ENCODE measurements at places on chromosomes 5 and 9. TPM values are rescaled to one million over a fixed set of nuclear protein-coding genes. Genes with fewer than 3 reads are reported as not detected.

Gene IGFBPL1
- 2.3 TPM for polyA plus RNA-seq

DNA sequence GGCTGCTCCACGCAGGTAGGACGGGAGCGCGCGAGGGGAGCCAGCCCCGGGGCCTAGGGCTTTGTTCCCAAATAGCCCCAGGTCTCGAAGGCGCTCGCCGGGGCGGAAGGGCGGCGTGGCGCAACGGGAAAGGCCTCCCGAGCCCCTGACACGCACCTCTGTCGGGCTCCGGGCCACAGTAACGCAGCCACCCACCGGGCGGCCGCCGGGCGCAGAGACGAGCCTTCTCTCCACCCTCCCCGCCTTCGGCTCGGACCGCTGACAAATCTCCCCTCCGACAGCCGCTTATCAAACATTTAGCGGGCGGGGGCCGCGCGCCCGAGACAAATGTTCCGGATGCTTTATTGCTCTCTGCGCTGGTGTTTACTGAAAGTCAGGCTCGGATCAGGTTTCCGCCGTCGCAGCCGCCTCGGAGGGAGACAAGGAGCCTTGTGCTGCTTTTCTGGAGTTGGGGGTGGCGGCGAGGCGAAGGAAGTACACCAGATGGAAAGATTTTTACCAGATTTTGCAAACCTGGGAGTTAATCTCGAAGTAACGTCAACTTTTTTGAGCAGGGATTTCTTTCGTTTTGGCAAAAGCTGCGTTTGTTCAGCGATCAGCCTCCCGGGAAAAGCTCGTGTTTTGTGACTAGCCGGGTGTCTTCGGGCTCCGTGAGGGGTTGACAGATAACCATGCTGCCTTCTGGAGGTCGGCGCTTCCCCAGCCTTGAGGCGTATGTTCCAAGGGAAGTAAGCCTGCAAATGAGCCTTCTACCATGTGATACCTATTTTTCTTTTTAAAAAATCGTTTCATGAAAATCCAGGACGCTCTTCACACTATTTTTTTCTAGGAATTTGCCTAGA lies 950 bp downstream of the RGMB start:
- peak; percentile 61 for DNase-seq

GRCh38 chr5:73443829-73444498 lies 4.6 kb downstream of the FOXD1 start:
- DNase-seq: no peak

DNA sequence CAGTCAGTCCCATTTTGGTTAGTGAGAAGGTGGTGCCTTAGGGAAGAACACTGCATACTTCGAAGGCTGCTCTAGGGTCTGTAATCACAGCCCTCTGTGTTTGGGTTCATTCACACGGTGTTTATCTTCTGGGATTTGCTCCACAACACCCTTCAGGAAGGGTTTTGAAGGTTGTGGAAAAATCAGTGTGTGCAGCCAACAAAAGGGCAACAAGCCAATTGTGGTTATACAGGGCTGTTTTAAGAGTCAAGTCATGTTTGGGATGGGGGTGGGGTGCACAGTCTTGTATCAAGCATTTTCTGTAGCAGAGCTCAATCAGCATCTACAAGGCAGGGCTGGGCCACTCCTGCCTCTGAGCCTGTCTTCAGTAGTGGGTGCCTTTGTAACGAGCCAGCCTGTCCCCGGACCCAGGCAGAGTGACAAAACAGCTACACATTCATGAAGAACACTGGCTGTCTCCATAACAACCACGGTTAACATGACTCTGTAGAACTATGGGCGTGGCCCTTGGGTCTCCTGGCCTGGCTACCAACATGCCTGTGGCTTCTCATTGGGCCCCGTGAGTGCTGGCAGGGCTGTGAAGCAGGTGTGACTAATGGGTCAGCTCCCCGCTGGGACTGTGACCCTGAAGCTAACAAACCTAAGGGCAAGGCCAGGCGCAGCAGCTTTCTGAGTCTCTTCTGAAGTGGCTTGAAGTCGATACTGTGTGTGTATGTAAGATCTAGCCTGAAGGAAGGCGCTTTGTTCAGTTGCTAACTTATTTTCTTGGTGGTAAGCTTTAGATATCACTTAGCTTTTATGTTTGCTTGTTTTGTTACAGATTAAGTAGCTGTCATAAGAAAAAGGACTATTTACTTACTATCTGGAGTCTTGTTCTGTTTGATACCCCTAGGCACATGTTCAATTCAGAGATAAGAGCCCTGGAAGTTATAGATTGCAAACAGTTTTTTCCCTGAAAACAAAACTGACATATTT lies 27.9 kb upstream of the GOLM1 start:
- peak; percentile 75 for DNase-seq

GRCh38 chr5:126777975-126778674 lies 1.2 kb downstream of the LMNB1 start:
- DNase-seq: peak; percentile 92

Gene DCP2
- 32.4 TPM for polyA plus RNA-seq

DNA sequence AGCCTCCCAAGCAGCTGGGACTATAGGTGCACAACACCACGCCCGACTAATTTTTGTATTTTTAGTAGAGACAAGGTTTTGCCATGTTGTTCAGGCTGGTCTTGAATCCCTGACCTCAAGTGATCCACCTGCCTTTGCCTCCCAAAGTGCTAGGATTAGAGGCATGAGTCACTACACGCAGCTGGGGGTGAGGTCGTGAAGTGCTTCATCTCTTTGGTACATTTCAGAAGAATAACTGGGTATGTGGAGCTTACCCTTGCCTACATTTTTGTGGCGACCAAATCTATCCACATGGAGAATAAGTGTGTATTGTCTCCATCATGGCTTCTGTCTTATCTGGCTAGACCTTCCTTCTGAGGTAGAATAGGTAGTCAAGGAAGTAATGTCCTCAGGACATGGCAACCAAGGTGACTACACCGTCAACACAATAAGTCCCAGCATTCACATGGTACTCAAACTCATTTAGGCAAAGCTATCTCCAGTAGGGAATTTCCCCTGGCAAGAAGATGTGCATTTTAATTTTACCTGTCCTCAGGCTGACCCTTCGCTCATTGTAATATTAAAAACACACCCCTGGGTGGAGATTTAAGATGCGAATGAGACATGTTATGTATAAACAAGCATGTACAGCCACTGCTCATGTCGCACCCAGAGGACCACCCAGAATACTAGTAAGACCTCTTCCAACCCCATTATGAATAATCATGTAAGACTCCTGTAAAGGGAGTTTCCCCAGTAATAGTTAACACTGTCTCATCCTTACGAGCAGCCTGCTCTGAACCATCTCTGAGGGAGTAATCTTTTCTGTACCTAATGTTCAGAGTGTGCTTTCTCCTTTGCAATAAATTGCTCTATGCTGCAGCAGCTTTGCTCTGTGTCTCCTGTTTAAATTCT lies 1173.2 kb downstream of the TAF11L14 start:
- no peak for DNase-seq

GRCh38 chr5:130799015-130799414 lies 366.0 kb downstream of the HINT1 start:
- DNase-seq: no peak

DNA sequence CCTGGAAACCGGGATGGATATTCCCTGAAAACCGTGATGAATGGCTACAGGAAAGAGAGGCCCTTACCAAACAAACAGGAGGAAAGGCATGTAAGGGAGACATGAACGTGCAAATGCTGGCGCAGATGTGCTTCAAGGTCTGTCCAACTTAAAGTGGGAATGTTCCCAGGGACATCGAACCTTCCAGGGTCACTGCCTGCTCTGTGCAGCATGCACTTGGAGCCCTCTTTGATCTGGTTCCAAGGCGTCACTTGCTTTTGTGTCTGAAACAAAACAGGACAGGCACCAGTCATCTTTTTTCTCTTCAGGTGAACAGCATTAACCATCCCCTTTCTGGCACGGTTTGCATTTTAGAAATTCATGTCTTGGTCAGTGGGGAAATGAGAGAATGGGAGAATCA lies 479.4 kb downstream of the RASEF start:
- no peak for DNase-seq

DNA sequence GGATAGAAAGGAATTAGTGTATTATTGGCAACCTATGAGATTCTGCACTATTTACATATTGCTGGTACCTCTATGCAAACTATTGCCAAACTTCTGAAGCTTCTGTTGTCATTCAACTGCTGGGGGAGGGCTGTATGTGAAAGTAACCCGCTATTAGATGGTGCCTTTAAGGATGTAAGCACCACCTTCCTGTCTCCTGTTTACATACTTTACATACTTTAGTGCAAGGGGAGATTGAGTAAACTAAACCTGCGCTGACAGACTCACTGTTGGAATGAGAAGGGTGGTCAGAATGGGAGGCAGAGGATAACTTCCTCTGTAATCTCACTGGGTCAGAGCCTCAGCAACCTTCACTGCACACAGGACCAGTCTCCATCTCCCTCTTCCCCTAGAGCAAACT lies 123.8 kb downstream of the NR3C1 start:
- no peak for DNase-seq

Gene IFNA21
- 0.17 TPM for polyA plus RNA-seq

- no peak for DNase-seq
Observed at GRCh38 chr5:80138486-80138885, 103.3 kb downstream of the THBS4 start.

Gene NME5
- polyA plus RNA-seq: 11.5 TPM

- no peak for DNase-seq
Observed at GRCh38 chr5:92930057-92930456, 651.0 kb downstream of the NR2F1-AS1 start.

Gene SPATA31C1
- not detected for polyA plus RNA-seq

DNA sequence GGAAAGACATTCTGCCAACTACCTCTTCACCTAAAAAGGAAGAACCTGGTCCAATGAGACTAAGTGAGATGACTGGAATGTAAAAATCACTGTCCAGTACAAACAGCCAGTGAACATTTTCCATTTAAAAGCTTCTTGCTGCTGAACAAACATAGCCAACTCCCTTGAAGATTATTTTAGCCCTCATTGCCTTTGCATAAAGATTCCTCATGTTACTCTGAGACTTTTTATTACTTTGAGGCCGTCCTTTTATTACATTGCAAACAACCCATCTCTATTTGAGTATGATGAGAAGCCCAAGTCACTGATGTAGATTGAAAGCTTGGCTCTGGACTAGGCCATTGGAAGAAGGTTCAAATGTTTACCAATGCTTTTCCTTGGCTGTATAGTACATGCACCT lies 649.8 kb downstream of the CETN3 start:
- no peak for DNase-seq

GRCh38 chr5:133063965-133064364 lies 12.2 kb downstream of the HSPA4 start:
- DNase-seq: no peak
